Stimulated activated memory B cell treated with anti-CD40 and anti-IgM and Interleukin-4, amounts not matched to agents 10 μg/mL and 1 μg/mL and 100 μg/mL, for 72 hours (primary cell): ENCODE measurements at places on chromosomes 11 and 22.
A peak's percentile ranks its signal among the peaks of the same experiment; 100 is the strongest.

- no peak overlapping the region for H3K4me3 ChIP-seq
- no peaks in the 10 kb centered on the region for H3K27me3 ChIP-seq
- no peak for ATAC-seq
- peaks cover 33% of the 10 kb centered on the region for H3K36me3 ChIP-seq
- no peak overlapping the region for H3K27ac ChIP-seq
Measured at GRCh38 chr11:96090711-96091110, 166.8 kb upstream of the MTMR2 start.

DNA sequence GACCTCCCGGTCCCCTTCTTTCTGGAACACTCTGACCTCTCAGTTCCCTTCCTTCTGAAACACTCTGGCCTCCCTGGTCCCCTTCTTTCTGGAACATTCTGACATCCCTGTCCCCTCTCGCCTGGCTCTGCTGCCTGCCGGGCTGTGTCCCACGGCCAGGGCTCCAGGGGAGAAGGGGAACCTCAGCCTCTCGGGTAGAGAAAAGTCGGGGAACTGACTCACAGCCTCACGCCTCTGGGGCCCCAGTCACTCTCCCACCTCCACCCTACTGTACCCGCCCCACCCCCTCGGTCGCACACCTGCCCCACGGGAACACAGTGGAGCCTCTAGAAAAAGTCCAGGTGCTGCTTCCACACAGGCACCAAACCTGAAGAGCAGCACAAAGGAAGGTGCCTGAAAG lies 93.3 kb downstream of the BRD1 start:
- H3K4me3 ChIP-seq, result no peak overlapping the region
- H3K4me1 ChIP-seq, result no peaks in the 10 kb centered on the region
- H3K27ac ChIP-seq, result no peak overlapping the region
- peaks cover 91% of the 10 kb centered on the region for H3K27me3 ChIP-seq
- no peaks in the 10 kb centered on the region for H3K36me3 ChIP-seq
- ATAC-seq, result no peak

DNA sequence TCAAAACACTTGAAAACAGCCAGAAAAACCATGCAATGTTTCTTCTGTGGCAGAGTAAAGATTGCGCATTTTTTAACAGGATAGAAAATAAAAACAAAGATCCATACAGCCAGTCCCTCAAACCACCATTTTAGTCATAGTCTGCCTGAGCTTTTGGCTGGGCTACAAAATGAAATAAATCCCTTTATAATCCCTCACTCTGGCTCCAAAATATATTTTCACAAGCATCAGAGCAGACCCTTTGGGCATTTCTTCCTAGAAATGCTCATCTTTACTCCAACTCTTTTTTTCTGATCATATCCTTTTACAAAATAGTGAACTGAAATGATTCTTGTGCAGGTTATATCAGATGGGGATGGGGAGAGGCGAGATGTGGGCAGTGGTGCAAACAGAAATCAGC lies 31.8 kb upstream of the LMO2 start:
- H3K36me3 ChIP-seq, result no peaks in the 10 kb centered on the region
- H3K4me3 ChIP-seq, result no peak overlapping the region
- no peak for ATAC-seq
- H3K27me3 ChIP-seq, result peaks cover 11% of the 10 kb centered on the region
- H3K27ac ChIP-seq, result peak overlapping the region; percentile 48
- H3K4me1 ChIP-seq, result peaks cover 25% of the 10 kb centered on the region

DNA sequence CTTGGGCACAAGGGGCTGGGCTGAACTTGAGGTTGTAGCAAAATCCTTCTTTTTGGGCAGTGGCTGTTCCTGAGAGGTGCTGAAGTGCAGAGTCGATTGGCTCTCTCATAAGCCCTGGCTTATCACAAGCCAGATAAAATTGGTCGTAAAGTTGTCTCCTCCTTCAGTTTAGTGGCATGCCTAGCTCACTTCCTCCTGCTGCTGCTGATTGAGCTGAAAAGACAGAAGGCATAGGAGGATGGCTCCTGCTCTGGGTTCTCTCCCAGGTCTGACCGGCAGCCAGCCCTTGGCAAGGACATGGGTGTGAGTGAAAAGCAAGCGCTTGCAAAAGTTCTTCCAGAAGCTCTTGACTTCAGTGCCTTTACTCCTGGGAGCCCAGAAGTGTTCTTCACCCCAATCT lies 83.9 kb downstream of the LDLRAD3 start:
- H3K27me3 ChIP-seq, result no peaks in the 10 kb centered on the region
- H3K36me3 ChIP-seq, result no peaks in the 10 kb centered on the region
- no peaks in the 10 kb centered on the region for H3K4me1 ChIP-seq
- H3K27ac ChIP-seq, result no peak overlapping the region
- no peak for ATAC-seq
- H3K4me3 ChIP-seq, result no peak overlapping the region

DNA sequence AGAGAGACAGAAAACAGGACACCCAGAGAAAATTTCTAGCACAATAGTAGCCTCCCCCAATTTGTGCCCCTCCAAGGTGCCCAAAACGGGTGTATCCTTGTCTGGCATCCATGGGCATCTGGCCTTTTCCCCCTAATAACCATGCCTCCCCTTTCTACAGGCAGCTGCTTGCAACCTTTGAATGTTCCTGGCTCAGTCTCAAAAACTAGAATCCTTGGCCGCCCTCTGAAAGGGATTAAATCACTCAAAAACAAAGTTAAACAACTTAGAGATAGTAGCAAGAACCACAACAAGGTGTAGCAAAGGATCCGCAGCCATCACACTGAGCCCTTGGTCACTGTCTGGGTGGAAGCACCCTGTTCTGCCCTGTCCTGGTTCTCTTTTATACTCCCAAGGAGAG lies 105.6 kb downstream of the MN1 start:
- H3K4me1 ChIP-seq, result no peaks in the 10 kb centered on the region
- H3K27ac ChIP-seq, result no peak overlapping the region
- no peaks in the 10 kb centered on the region for H3K27me3 ChIP-seq
- no peak for ATAC-seq
- H3K36me3 ChIP-seq, result no peaks in the 10 kb centered on the region

DNA sequence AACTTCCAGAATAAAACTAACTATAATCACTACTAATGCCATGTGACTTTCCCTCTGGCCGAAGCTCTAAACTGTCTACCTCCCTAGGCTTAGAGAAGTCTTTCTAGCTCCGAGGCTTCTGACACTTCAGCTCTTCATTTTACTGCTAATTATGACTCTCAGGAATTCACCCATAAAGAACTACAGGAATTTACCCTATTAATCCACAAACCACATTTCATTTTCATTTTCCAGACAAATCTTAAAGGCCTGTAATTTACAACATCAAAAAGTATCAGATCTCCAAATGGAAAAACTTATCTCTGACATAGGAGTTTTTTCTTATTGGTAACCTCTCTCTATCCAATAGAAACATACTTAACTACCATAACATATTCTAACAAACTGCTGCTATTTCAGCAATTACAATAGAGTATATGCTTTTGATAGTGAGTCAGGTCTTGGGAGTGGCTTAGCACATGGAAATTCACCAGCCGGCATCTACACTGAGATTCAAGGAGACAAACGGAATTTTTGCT lies 33.4 kb downstream of the MRTFA start:
- no peak for ATAC-seq
- H3K27ac ChIP-seq, result peak overlapping the region; percentile 28
- H3K27me3 ChIP-seq, result no peaks in the 10 kb centered on the region

GRCh38 chr11:131762346-131763110 lies 392.1 kb downstream of the NTM start:
- H3K36me3 ChIP-seq, result no peaks in the 10 kb centered on the region
- H3K4me3 ChIP-seq, result no peak overlapping the region
- no peaks in the 10 kb centered on the region for H3K4me1 ChIP-seq
- H3K27me3 ChIP-seq, result no peaks in the 10 kb centered on the region

- no peak for ATAC-seq
- H3K4me1 ChIP-seq, result peaks cover 7% of the 10 kb centered on the region
- H3K27ac ChIP-seq, result no peak overlapping the region
- H3K36me3 ChIP-seq, result no peaks in the 10 kb centered on the region
- H3K27me3 ChIP-seq, result no peaks in the 10 kb centered on the region
Measured at GRCh38 chr22:33678523-33678922, 241.8 kb downstream of the LARGE1 start.

DNA sequence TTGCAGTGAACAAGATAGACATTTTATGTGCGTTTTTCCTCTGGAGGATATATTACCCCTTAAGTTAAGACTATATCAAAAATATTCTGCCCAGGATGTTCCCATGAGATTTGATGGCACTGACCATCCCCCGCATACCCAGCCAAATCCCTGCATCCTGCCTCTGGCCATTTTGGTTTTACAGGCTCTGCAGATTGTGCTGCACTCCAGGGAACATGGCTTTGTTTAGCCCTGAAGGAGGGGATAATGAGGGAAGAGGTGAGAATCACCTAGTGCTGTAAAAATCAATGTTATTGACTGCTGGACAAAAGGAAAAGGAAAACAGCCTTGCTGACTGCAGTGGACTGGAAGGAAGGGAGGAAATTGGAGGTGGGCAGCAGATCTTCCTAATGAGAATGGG lies 717.4 kb downstream of the DLG2 start:
- H3K4me3 ChIP-seq, result no peak overlapping the region
- ATAC-seq, result no peak
- no peaks in the 10 kb centered on the region for H3K4me1 ChIP-seq
- H3K27ac ChIP-seq, result no peak overlapping the region
- no peaks in the 10 kb centered on the region for H3K27me3 ChIP-seq

DNA sequence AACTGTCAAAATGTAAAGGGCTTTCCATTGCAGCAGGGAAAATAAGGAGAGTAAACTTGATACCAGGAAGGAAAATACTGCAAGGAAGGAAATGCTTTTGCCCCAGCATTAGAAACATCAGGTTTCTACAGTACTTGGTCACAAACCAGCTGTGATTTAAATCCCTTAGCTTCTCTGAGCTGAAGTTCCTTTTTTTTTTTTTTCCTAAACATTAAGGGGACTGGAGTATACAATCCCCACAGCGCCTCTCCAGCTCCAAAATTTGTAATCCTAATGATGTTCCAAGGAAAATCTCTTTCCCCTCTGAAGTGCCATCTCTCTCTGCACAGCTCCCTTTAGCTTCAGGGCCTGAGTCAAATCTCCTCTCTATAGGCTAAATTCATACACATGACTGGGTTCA lies 220.5 kb upstream of the PITPNB start:
- H3K27ac ChIP-seq, result no peak overlapping the region
- peaks cover 9% of the 10 kb centered on the region for H3K27me3 ChIP-seq
- no peak overlapping the region for H3K4me3 ChIP-seq
- H3K36me3 ChIP-seq, result no peaks in the 10 kb centered on the region

GRCh38 chr11:22787551-22788162 lies 41.9 kb downstream of the SVIP start:
- H3K4me1 ChIP-seq, result no peaks in the 10 kb centered on the region
- no peaks in the 10 kb centered on the region for H3K36me3 ChIP-seq
- no peaks in the 10 kb centered on the region for H3K27me3 ChIP-seq
- ATAC-seq, result no peak

GRCh38 chr22:50438305-50439275 lies 36.2 kb downstream of the SBF1 start:
- no peaks in the 10 kb centered on the region for H3K4me1 ChIP-seq
- peaks cover 26% of the 10 kb centered on the region for H3K36me3 ChIP-seq
- H3K27me3 ChIP-seq, result no peaks in the 10 kb centered on the region
- no peak overlapping the region for H3K4me3 ChIP-seq

DNA sequence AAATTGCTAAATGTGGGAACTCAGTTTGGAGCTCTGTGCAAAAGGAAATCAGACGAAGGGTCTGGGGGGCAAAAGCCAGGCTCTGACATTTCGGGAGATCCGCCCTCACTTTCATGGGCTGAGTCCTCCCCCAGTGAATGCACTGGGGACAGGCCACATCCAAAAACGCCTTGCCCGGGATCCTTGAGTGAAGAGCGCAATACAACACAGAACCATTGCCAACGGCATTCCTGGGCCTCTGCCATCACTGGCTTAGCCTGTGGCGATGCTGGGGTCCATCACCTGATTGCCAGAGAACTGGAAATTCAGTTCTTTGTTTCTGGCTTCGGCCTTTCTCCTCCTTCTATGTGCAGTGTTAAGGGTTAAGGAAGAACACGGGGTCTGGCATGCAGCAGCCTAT lies 297.9 kb downstream of the SHANK2 start:
- H3K36me3 ChIP-seq, result no peaks in the 10 kb centered on the region
- no peak overlapping the region for H3K27ac ChIP-seq
- no peak for ATAC-seq
- H3K4me3 ChIP-seq, result no peak overlapping the region
- H3K4me1 ChIP-seq, result no peaks in the 10 kb centered on the region
- H3K27me3 ChIP-seq, result peaks cover 9% of the 10 kb centered on the region

DNA sequence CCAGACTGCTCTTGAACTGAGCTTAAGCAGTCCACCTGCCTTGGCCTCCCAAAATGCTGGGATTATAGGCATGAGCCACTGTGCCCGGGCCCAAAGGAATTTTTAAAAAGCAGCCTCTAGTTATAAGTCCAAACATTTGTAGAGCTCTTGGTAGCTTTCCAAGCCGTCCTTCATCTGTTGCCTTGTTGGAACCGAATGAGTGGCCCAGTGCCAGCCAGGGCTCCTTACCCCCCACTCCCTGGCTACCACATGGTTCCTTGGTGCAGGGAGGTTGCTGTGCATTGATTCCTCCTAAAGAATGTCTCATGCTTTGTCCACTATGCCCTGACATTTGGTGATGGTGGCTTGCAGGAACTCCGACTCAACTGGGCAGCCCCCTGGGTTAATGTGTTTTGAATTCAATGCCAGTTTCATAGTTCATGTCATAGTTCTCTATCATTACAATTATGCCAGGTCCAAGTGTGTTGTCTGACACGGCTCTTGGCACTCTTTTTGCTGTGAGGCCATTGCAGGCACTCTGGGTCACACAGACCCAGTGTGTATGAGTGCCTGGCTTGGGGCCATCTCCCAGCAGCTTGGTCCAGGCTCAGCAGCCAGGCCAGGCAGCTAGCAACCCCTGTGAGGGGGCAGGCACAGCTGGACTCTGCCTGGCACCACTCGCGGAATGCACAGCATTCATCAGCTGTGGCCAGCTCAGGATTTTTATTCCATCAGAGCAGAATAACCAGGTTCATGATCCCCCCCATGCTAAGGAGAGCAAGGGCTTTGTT lies 13.3 kb upstream of the MICALL1 start:
- peaks cover 11% of the 10 kb centered on the region for H3K4me1 ChIP-seq
- no peak for ATAC-seq
- peaks cover 31% of the 10 kb centered on the region for H3K36me3 ChIP-seq
- H3K27ac ChIP-seq, result peak overlapping the region; percentile 0

- H3K27me3 ChIP-seq, result no peaks in the 10 kb centered on the region
- H3K36me3 ChIP-seq, result no peaks in the 10 kb centered on the region
- no peak overlapping the region for H3K4me3 ChIP-seq
- peak overlapping the region; percentile 48 for H3K27ac ChIP-seq
- ATAC-seq, result no peak
Measured at GRCh38 chr11:118837868-118838267, 45.8 kb upstream of the CXCR5 start.

- peak overlapping the region; percentile 60 for H3K27ac ChIP-seq
- peaks cover 18% of the 10 kb centered on the region for H3K36me3 ChIP-seq
- peaks cover 55% of the 10 kb centered on the region for H3K4me1 ChIP-seq
- H3K27me3 ChIP-seq, result no peaks in the 10 kb centered on the region
- ATAC-seq, result no peak
- H3K4me3 ChIP-seq, result no peak overlapping the region
Measured at GRCh38 chr11:77800449-77800848, 20.1 kb downstream of the RSF1 start.

GRCh38 chr11:11137339-11137738 lies 215.7 kb downstream of the CSNK2A3 start:
- no peaks in the 10 kb centered on the region for H3K4me1 ChIP-seq
- no peaks in the 10 kb centered on the region for H3K36me3 ChIP-seq
- H3K4me3 ChIP-seq, result no peak overlapping the region
- no peak for ATAC-seq
